CD4-positive, alpha-beta T cell (primary cell): ENCODE measurements at places on chromosomes 7 and 10.

- no peak for DNase-seq
Measured at GRCh38 chr7:16271990-16272665, 149.2 kb downstream of the CRPPA start.

DNA sequence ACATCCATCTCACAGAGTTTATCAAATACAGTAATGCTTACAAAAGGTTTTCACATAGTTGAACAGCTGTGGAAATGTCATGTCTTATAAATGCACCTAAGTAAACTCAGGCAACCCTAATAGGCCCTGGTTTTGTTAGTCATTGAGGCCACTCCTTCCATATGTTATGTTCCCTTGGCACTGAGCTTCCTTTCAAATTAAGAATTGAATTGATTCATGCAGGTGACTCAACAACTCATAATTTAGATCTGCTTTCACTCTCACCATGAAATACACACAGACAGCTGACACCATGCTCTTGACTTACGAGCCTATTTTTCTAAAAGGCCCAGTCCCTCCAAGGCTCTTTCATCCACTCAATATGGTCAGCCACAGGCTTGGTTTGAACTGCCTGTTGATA is 476.9 kb downstream of the KCNMA1 start:
- no peak for DNase-seq

- DNase-seq, result no peak
Measured at GRCh38 chr10:59331661-59332060, 30.7 kb downstream of the FAM13C start.

- DNase-seq, result no peak
Measured at GRCh38 chr7:120990468-120991118, 2.1 kb downstream of the CPED1 start.

GRCh38 chr10:121669028-121669374 is 70.8 kb upstream of the FGFR2 start:
- no peak for DNase-seq

- no peak for DNase-seq
Measured at GRCh38 chr7:23044581-23044980, 30.7 kb upstream of the HYCC1 start.
